ENCODE measurements at places on chromosomes 6 and 20.

GRCh38 chr20:10411673-10412072, 22.3 kb downstream of the MKKS start:
- DNase-seq = no peak

- DNase-seq = no peak
These were observed 290.7 kb downstream of the PHF3 start for GRCh38 chr6:63926258-63926780.

DNA sequence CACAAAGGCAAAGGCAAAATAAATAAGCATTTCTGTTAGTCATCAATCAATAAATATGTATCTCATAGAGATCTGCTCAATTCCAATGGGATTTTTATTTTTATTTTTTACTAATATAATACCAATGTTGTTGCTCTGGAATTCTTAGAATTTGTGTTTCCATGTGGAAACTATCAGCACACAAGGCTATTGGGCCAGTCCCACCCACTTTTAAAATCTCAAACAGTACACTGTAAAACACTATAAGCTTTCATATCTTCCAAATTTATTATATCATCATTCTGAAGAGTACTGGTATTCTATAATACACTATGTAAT, 563.8 kb upstream of the MARCKS start:
- no peak for DNase-seq

DNA sequence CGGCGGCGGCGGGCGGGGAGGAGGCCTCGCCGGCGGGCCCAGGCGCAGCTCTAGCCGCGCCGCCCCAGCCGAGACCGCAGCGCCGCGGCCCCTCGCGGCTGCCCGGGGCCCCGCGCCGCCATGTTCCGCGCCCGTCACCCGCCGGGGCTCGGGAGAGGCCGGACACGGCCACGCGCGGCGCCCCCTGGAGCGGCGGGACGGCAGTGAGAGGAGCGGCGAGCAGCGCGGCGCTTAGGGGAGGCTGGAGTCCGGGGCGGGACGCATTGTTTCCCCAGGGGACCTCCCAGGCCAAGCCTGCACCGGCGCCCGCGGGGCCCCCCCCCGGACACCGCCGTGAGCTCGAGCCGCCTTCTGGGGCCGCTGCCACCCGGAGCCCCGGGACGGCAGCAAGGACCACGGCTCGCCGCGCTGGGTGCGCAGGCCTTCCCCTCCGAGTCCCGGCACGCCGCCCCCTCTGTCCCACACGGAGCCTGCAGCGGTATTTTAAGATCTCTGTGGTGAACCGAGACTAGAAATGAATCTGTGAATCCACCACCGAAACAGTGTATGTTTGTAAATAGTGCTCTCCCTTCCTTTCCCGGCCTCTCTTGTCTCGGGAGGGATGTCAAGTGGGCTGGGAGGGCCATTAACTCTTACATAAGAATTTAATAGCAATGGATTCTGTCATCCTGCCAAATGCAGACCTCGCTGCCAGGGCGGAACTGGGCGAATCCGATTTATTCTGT, 424 bp upstream of the KIF13A start:
- DNase-seq = peak; percentile 59

- DNase-seq = no peak
These were observed 4.1 kb upstream of the CEP250 start for GRCh38 chr20:35451295-35451694.

- DNase-seq = no peak
These were observed 116.9 kb downstream of the TTLL2 start for GRCh38 chr6:167441715-167442206.

DNA sequence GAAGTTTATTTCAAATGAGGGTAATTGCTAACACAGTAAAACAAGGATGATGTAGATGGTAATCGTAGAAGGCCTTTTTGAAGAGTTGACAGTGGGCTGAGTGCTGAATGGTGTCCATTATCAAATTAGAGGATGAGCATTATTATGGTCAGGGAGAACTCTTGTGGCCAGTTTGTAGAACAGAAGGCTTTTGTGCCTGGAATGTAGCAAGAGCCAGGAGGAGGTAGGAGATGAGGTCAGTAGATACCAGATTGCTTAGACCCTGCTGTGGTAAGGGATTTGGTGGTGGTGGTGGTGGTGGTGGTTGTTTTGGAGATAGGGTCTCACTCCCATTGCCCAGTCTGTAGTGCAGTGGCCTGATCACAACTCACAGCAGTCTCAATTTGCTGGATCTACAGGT, 6.2 kb downstream of the CSE1L start:
- no peak for DNase-seq

Measured in astrocyte (in vitro differentiated cells and primary cell).